Daoy (cell line): ENCODE measurements at places on chromosomes 1 and 21. TPM values are rescaled to one million over a fixed set of nuclear protein-coding genes. Genes with fewer than 3 reads are reported as not detected.

DNA sequence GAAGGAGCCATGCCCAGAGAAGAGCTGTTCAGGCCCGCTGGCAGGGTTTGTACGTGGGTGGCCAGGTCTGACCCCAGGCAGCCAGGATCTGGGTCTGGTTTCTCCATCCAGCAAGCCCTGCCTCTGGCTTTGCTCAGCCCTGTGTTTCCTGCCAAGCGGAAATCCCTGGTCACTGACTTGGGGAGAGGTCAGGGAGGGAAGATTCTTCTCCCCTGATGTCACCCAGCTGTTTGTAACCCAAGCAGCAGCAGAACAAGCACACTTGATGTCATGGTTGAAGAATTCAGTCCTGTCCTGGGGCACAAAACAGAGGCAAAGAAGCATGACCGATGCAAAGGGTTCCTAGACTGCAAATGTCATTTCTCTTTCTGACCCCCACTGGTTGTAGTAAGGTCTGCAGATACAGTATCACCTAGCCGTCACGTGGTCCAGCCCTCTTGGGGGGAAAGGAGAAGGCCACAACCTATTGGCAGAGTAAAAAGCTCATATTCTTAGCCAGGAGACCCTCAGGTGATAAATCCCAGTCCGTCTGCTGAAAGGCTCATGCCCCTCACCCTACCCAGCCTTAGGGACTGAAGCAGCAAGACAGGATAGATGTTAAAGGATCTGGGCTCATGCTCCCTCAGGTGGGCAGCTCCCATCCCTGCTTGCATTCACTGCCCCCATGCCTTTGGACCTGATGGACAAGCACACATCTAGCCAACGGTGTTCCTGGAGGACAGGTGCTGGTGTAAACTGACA, 120.9 kb downstream of the SYT2 start:
- DNase-seq: peak; percentile 99

GRCh38 chr1:97042551-97042950, 321.0 kb downstream of the PTBP2 start:
- DNase-seq: no peak

- DNase-seq: peak; percentile 54
These were observed 685 bp downstream of the UBAP2L start for GRCh38 chr1:154221278-154222001.

DNA sequence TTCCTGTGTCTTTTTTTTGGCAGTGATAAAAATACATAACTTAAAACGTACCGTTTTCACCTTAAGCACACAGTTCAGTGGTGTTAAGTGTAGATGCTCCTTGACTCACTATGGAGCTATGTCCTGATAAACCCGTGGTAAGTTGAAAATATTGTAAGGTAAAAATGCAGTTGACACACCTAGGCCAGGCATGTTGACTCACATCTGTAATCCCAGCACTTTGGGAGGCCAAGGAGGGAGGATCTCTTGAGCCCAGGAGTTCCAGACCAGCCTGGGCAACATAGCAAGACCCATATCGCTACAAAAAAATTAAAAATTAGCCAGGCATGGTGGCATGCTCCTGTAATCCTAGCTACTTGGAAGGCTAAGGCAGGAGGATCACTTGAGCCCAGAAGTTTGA, 73.6 kb upstream of the COG2 start:
- DNase-seq: no peak

DNA sequence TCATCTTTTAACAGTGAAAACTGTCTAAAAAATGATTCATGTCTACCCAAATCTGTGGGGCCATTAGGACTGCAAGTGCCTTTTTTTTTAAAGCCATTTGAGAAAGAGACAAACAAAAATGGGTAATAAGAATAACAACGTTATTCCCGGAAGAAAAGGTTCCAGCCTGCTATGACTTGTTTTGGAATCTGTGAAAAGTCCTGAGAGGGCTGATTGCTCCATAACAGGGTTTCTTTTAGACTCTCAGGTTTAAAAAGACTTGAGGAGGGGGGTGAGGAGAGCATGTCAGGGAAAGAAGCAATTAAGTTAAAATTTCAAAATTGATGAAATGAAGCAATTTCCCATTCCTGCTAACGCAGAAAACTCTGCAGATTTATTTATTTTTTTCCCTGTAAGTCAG, 56.4 kb downstream of the CACHD1 start:
- no peak for DNase-seq

DNA sequence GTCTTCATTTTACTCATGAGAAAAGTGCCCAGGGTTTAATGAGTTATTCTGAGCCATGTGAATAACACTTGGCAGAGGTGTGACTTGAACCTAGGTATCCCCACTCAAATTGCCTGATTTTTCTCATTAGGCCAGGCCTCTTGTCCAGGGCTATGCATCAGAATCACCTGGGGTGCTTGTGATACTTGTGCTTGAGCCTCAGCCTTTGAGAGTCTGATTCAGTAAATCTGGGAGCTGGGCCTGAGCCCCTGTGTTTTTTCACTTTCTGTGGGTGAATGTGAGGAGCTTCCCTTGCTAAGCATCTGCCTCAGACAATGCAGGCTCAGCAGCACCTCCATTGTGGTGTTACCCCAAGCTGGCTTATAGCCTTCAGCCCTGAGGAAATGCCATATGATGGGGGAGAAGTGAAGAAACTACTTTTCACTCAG, 127.1 kb downstream of the S1PR1 start:
- DNase-seq: no peak

The TFF3 gene
- total RNA-seq: 2.4 and 3.4 TPM in 2 replicates

The KCNA2 gene
- total RNA-seq: 0.15 and 0.17 TPM in 2 replicates
